Activated T-helper 1 cell treated with anti-CD3 and anti-CD28 coated beads, Interleukin-12 subunit alpha, Interleukin-12 subunit beta, Interleukin-2, Interleukin-4 antibody, amounts not matched to agents 30 ng/mL and 10 ng/mL and 1 ng/mL, durations not matched to agents 14 hours and 24 hours and 36 hours (primary cell): ENCODE measurements at places on chromosomes 4 and X.

GRCh38 chr4:80365928-80366327, 30.4 kb downstream of the CFAP299 start:
- peak; percentile 19 for DNase-seq

DNA sequence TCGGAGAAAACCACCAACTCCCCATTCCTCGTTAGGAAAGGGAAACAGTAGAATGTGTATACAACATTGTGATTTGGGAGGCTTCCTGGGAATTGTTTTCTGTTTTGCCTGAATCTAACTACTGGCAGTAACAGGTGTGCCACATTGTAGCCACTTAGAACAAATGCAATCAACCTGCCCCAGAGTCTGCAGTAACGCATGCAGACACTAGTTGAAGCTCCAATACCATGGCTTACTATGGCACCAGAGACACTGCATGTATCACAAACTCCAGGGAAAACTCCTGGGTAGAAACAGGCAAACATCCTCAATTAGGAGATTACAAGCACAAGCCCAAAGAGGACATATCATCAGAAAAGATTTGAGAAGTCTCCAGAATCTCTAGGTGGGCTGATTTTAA, 154.2 kb upstream of the NEIL3 start:
- DNase-seq, result no peak

- no peak for DNase-seq
These were observed 271.9 kb upstream of the GATB start for GRCh38 chr4:152032722-152033131.

DNA sequence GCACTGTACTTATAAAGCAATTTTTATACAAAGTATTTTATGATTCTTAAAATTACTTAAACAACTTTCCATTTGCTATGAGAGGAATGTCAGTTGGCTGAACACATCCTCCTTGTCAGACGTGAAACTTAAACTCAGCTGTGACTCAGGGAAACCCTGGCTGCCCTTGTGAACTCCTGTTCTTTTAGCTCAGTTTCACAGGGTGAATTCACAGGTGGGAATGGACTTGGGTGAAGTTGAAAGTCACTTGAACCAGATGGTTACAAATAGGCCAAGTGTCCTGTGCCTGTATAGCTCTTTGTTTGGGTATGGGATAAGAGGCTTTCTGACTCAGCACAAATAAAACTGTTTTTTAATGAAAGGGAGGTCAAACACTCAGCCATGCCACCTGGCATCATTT, 67.4 kb upstream of the FAM47B start:
- DNase-seq, result no peak

DNA sequence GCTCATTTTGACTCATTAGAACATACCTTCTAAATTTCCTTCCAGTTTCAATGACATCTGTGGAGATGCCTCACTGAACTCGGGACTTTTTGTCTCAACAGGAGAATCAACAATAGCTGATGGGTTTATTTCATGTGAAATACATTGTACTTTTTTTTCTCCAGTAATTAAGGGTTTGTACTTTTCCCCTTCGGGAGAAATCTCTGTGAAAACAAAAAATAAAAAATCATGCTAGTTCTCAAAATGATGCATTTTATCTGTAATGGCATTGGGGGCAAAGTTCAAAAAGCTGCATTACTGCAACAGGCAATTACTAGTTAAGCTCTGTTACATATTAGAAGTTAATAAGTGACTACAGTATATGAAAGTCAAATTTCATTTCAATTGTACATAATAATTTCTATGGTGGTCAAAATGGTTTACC, 167.3 kb upstream of the SH3RF1 start:
- DNase-seq, result no peak

- DNase-seq, result no peak
These were observed 487.9 kb downstream of the C4orf33 start for GRCh38 chr4:129583868-129584267.

DNA sequence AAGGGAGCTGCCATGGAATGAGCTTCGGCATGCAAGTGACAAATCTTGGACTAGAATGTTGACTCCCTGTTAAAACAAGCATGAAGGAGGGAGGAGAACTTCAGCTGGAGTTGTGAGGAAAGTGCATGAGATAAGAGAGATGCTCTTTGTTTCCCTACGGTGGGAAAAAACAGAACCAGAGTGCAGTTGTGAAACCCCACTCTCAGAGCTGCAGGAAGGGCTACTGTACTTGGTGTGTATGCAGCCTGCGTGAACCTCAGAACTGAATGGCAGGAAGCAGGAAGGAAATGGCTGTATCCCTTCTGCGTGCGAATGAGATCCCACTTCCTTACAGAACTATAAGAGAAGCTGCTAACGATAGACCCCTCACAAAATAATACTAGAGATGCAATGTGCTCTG, 57.2 kb downstream of the EGF start:
- DNase-seq, result no peak
